ENCODE measurements at places on chromosomes 2 and 18.

GRCh38 chr2:176370467-176371171, 101.4 kb downstream of the MTX2 start:
- no peak overlapping the region for H3K4me3 ChIP-seq
- no peaks in the 10 kb centered on the region for H3K4me1 ChIP-seq
- H3K27me3 ChIP-seq: no peaks in the 10 kb centered on the region
- H3K36me3 ChIP-seq: no peaks in the 10 kb centered on the region

DNA sequence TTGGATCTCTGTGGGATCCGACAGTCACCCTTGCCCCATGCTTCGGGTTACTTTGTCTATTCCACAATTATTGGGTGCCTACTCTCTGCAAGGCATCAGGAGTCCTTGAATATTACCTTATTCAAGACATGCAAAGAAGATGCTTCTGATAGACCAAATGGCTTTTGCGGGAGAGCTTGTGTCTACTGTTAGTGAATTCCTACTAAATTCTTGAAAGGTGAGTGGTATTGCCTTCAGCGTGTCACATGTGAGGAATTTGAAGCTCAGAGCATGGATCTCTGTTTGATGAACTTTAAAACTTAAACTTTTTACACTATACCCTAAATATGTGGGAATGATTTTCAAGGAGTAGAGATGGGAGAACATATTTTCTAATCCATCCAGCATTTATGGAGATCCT, 184.4 kb downstream of the LTBP1 start:
- H3K4me1 ChIP-seq: peaks cover 10% of the 10 kb centered on the region
- DNase-seq: no peak
- H3K27ac ChIP-seq: no peak overlapping the region
- H3K36me3 ChIP-seq: no peaks in the 10 kb centered on the region

DNA sequence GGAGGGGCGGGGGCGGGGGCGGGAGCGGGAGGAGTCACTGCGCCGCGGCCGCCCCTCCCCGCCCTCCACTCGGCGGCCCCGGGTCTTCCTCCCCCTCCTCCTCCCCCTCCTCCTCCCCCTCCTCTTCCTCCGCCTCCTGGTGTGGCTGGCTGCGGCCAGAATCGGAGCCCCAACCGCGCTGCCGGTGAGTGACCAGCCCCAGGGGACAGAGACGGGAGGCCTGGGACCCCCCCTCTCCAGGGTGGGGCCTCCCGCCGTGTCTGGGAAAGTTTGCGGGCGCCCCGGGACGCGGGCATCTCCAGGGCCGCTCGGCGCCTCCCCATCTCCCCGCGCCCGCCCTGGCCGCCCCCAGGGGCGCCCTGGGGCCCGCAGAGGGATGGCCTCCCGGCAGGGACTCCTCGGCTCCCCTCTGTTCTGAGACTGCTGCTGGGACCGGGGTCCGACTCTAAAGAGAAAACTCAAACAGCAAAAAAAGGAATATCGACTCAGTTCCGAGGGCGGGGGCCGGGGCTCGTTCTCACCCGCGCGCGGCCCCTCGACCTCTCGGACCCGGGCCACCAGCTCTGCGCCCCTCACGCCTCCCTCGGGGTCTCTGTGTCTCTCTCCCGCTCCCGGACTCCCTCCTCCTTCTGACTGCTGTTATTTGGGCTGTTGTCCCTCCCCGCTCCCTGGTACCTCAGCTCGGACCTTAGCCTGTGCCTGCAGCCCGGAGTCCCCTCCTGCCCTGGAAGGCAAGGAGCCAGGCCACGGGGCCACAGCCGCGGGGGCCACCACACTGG, at the start of gene STON1:
Gene STON1 (plus strand): TSS at position 122 of the 779 bp plus-strand sequence. CDS start 50,480 bp downstream, outside the sequence.
- H3K27ac ChIP-seq: peak within 1 kb of the TSS; percentile 56
- no peaks in the 10 kb centered on the region for H3K27me3 ChIP-seq
- peaks cover 16% of the 10 kb centered on the region for H3K4me1 ChIP-seq

DNA sequence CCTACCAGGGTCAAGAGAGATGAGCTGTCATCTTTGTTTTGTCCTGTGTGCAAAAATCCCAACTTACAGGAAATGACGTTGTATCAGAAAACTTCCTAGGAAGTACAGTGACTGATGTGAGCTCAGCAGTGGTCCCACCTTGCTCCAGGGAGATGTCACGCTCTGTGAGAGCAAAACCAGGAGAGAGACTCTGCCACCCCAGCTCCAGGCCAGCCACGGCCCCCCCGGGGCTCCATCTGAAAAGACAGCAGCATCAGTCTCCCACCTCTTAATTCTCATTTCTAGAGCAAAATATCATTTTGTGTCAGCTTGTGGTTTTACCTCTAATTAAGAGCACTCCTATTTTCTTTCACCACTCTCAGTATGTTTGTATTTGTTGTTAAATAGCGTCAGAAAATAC, 57.5 kb downstream of the MYL12B start:
- no peaks in the 10 kb centered on the region for H3K27me3 ChIP-seq
- H3K36me3 ChIP-seq: no peaks in the 10 kb centered on the region

- no peaks in the 10 kb centered on the region for H3K27me3 ChIP-seq
- no peak for DNase-seq
- no peak overlapping the region for H3K27ac ChIP-seq
- H3K4me3 ChIP-seq: no peak overlapping the region
- no peaks in the 10 kb centered on the region for H3K4me1 ChIP-seq
- no peaks in the 10 kb centered on the region for H3K36me3 ChIP-seq
Measured at GRCh38 chr2:238397356-238397755, 29.4 kb upstream of the ASB1 start.

GRCh38 chr2:166494140-166494624, at the start of gene SCN7A:
SCN7A (minus strand) TSS chr2:166494249; CDS start chr2:166477696, 16,553 bp downstream.
- H3K4me1 ChIP-seq: no peaks in the 10 kb centered on the region
- DNase-seq: peak; percentile 79
- H3K27ac ChIP-seq: no peak within 1 kb of the TSS
- no peaks in the 10 kb centered on the region for H3K36me3 ChIP-seq
- no peaks in the 10 kb centered on the region for H3K27me3 ChIP-seq
- peak within 1 kb of the TSS; percentile 39 for H3K4me3 ChIP-seq

GRCh38 chr2:168136392-168136977, 110.9 kb downstream of the STK39 start:
- no peak for DNase-seq
- no peak overlapping the region for H3K27ac ChIP-seq
- no peak overlapping the region for H3K4me3 ChIP-seq
- no peaks in the 10 kb centered on the region for H3K4me1 ChIP-seq

GRCh38 chr2:26178746-26179436, 6.0 kb downstream of the GAREM2 start:
- no peaks in the 10 kb centered on the region for H3K36me3 ChIP-seq
- no peaks in the 10 kb centered on the region for H3K27me3 ChIP-seq
- no peak overlapping the region for H3K4me3 ChIP-seq
- DNase-seq: no peak

GRCh38 chr18:3794537-3795348, 344.8 kb downstream of the TGIF1 start:
- no peaks in the 10 kb centered on the region for H3K4me1 ChIP-seq
- H3K36me3 ChIP-seq: no peaks in the 10 kb centered on the region
- no peaks in the 10 kb centered on the region for H3K27me3 ChIP-seq
- H3K4me3 ChIP-seq: no peak overlapping the region
- no peak for DNase-seq
- no peak overlapping the region for H3K27ac ChIP-seq

- H3K36me3 ChIP-seq: no peaks in the 10 kb centered on the region
- no peaks in the 10 kb centered on the region for H3K27me3 ChIP-seq
- no peak overlapping the region for H3K27ac ChIP-seq
- no peak overlapping the region for H3K4me3 ChIP-seq
- H3K4me1 ChIP-seq: no peaks in the 10 kb centered on the region
Measured at GRCh38 chr18:13513021-13513420, 213.3 kb downstream of the FAM210A start.

DNA sequence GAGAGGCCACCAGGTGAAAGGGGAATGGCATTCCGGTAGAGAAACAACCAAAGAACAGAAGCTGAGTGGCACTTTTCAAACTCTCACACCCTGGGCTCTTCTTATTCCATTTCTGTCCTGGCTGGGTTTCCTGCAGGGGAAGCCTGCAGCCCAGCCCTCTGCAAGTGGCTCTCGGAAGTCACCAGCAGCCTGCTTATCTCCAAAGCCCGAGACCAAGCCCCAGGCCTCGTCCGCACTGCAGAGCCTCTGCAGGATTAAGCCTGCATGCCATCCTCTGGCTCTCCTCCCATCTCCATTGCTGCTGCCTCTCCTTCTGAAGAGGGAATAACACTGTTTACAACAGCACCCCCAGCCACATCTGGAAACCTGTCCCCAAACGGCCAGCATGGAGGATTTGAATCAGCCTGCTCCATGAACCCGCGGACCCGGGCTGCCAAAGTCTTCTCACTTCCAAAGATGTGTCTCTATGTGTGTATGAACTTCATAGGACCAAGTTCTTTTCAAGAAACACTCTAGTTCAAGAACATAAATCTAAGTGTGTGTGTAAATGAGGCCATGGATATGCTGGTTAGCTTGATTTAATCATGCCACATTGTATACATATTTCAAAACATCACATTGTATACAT, 54.2 kb downstream of the DIPK1C start:
- no peaks in the 10 kb centered on the region for H3K36me3 ChIP-seq
- H3K4me1 ChIP-seq: no peaks in the 10 kb centered on the region
- H3K27me3 ChIP-seq: no peaks in the 10 kb centered on the region
- no peak overlapping the region for H3K27ac ChIP-seq
- DNase-seq: no peak

DNA sequence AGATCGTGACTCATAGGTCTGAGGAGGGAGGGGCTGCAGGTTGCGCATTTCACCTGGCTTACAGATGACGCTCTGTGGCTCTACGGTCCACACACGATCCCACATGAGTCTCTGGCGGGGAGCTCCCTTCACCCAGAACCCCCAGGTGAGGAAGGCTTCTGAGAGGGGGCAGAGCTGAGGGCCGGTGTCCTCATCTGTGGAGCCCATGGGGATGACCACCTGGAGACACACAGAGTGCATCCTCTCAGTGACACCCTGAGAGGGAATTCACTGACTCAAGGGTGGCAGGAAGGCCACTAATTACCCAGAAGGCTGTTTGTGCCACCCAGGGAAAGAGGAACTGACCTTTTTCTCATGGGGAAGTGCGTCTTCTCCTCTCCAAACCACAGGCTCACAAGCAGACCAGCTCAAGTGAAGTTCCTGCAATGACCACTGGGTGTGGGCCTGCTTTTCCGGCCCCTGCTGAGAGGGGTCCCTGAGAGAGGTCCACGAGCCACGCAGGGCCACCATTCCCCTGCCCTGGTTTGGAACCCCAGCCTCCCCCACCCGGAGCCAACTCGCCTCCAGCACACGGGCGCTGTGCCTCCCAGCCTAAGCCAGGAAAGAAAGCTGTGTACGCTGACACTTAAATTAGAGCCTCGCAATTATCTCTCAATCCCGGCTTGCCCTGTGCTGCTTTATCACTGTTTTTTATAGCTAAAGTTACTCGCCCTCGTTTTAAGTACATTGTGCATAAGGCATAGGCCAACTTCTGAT, 114.1 kb downstream of the BCL11A start:
- no peaks in the 10 kb centered on the region for H3K27me3 ChIP-seq
- no peaks in the 10 kb centered on the region for H3K36me3 ChIP-seq
- H3K4me3 ChIP-seq: no peak overlapping the region
- H3K27ac ChIP-seq: no peak overlapping the region
- H3K4me1 ChIP-seq: peaks cover 21% of the 10 kb centered on the region

GRCh38 chr18:6281874-6282273, 132.8 kb downstream of the L3MBTL4 start:
- no peak for DNase-seq
- no peak overlapping the region for H3K4me3 ChIP-seq
- H3K27me3 ChIP-seq: no peaks in the 10 kb centered on the region
- H3K27ac ChIP-seq: no peak overlapping the region
- H3K36me3 ChIP-seq: no peaks in the 10 kb centered on the region
- H3K4me1 ChIP-seq: no peaks in the 10 kb centered on the region

GRCh38 chr2:11377928-11378545, 33.6 kb upstream of the ROCK2 start:
- no peak overlapping the region for H3K4me3 ChIP-seq
- no peaks in the 10 kb centered on the region for H3K36me3 ChIP-seq
- DNase-seq: no peak
- no peaks in the 10 kb centered on the region for H3K27me3 ChIP-seq

DNA sequence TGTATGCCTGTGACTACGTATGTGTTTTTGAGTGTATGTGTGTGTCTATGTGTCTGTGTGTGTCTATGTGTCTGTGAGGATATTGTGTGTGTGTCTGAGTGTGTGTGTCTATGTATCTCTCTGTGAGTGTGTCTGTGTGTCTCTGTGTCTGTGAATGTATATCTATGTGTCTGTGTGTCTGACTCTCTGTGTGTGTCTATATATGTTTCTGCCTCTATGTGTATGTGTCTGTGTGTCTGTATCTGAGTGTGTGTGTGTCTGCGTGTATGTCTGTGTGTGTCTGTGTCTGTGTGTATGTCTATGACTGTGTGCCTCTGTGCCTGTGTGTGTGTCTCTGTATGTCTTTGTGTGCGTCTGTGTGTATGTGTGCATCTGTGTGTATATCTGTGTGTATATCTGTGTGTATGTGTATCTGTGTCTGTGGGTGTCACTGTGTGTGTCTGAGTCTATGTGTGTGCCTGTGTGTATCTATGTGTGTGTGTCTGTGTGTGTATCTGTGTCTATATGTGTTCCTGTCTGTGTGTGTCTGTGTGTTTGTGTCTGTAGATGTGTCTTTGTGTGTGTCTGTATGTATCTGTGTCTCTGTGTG, 172.7 kb downstream of the MYCN start:
- H3K27ac ChIP-seq: no peak overlapping the region
- H3K27me3 ChIP-seq: no peaks in the 10 kb centered on the region
- peaks cover 17% of the 10 kb centered on the region for H3K4me1 ChIP-seq
- H3K4me3 ChIP-seq: no peak overlapping the region

DNA sequence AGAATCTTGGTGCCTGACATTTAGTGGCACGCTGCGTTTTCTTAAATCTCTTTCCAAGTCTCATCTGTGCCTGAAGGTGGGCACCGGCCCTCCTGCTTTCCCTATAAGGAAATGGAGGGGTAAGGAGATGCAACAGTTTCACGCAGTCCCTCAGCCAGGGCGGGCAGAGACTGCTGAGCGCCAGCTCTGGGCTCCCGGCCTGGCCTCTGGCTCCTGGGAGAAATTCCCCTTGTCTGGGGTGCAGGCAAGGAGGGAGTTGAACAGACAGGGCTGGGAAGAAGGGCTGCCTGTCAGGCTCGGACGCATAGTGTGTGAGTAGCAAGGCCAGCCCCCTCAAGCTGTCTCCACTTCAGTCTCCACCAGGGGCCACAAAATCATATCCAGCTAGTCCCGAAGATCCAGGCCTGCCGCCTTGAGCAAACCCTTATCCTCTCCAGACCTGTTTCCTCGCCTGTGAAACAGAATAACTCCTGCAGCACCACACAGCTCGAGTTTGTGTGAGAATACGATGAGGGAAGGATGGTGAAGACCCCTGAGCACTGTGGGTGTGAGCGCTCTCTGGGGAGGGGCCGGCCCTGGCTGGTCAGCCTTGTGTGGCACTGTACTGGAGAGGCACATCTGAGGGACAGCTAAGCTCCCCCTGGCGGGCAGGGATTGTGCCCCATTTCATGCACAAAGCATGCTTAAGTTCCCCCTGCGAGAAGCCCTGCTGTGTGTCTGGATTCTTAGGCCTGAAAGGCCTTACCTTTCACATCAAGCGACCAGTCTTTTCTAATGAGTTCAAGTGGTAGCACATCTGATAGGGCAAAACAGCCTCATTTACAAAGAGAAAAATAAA, 33.8 kb downstream of the SDC1 start:
- H3K27ac ChIP-seq: no peak overlapping the region
- peaks cover 15% of the 10 kb centered on the region for H3K4me1 ChIP-seq
- DNase-seq: no peak
- H3K4me3 ChIP-seq: no peak overlapping the region
- H3K27me3 ChIP-seq: peaks cover 2% of the 10 kb centered on the region

GRCh38 chr2:118763797-118764196, 83.7 kb downstream of the EN1 start:
- DNase-seq: no peak
- no peak overlapping the region for H3K4me3 ChIP-seq
- H3K4me1 ChIP-seq: no peaks in the 10 kb centered on the region
- H3K36me3 ChIP-seq: no peaks in the 10 kb centered on the region

Data from SJCRH30 (cell line).